ENCODE measurements at places on chromosomes 12 and 14.

GRCh38 chr14:51140338-51140737, 45.4 kb upstream of the TRIM9 start:
- no peak for DNase-seq

GRCh38 chr12:82805812-82806497, 119.2 kb downstream of the TMTC2 start:
- no peak for DNase-seq

DNA sequence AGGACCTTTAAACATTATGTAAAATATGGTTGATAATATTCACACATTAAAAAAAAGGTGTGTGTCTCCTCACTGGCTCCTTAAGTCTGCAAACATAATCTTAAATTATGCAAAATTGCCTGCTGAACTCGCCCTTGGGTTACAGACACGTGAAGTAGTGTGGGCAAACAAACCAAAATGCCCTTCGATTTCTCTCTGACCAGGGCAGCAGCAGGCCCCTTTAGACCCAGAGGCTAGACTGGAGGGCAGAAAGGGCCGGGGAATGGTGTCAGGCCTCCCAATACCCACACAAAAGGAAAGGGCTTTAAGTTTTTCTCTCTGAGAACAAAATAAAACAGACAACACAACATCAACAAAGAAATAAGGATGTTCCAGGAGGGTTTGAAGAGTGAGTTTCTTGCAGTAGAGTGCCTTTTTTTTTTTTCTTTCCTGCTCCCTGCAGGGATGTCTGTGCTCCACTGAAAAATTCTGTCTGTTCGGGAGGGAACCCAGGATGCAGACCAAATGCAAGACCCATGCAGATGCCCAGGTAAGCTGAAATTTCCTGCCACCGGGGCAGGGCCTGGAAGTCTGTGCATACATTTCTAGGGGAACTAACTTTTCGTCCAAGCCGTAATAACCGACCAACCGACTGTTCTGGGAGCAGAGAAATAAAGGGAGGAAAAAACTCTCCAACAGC, 1.7 kb downstream of the TBX3 start:
- DNase-seq = no peak

DNA sequence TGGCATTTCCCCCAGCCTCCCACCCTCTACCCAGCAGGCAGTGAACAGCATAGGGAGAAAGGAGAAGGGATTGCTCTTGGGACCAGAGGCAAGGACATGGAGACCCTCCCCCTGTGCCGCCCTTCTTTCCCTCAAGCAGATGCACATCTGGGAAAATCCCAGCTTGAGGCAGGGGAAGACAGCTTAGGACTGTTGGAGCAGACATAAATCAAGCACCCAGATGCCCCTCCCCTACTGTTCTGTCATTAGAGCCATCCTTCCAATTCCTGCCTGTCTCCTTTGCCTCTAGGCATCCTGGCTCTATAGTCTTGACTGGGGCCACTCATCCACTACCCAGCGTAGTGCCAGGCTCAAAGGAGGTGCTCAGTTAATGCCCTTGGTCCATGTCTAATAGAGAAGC, 7.5 kb upstream of the CISTR start:
- no peak for DNase-seq

DNA sequence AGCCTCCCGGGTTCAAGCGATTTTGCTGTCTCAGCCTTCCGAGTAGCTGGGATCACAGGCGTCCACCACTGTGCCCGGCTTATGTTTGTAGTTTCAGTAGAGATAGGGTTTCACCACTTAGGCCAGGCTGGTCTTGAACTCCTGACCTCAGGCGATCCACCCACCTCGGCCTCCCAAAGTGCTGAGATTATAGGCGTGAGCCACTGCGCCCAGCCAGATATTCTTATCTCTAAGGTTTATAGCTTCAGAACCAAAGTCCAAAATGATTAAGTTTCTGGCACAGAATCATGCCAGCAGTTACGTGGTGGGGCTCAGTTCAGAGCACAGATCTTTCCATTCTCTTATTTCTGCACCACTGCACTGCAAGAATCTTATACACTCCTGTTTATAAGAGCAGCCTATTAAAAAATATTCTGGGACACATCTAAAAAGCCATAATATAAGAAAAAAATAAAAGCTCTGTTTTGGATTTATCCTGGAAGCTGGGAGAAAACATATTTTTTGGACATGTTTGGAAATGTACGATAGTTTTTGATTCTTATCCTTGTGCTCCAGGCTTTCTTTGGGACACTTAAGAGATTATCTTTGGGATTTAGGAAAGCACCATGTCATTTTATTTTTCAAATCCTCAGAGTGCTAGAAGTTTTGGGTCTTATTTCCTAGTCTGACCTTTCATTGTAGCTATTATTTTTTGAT, 129.6 kb downstream of the LMNTD1 start:
- no peak for DNase-seq

- no peak for DNase-seq
Measured at GRCh38 chr14:104979758-104980610, 1.8 kb upstream of the AHNAK2 start.

DNA sequence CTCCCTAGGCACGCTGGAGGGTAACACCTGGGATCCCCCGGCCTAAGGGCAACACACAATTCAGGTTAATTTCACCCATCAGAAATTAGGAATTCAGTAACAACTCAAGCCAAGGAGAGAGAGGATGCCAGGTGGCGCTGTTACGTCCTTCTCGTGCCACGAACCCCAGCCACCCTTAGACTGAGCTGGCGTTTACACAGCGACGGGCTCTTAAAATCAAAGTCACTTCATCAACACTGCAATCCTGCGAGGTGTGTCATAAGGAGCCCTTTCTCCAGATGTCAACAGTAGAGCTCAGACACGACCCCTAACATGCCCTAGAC, 110.6 kb upstream of the TMEM132D start:
- DNase-seq = no peak

DNA sequence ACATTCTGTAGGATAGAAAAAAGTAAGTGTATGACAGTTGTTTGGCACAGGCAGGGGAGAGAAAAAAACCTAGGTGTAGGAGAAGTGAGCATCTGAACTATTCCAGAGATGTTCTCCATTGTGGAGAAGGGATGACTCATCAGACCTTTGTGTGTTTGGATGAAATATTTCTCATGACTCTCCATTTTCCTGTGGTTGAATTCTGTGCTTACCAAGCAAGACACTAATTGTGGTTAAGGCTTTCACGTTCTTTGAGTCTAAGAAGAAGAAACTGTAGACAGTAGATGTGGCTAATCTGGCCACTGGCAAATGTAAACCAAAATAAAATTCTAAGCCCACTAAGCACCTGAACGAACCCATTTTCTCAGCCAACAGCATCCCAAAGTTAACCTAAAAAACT, 107.9 kb upstream of the GZMB start:
- no peak for DNase-seq

- DNase-seq = peak; percentile 7
Measured at GRCh38 chr14:54486685-54487084, 2.1 kb downstream of the GMFB start.

GRCh38 chr14:65637780-65638179, 225.2 kb downstream of the FUT8 start:
- peak; percentile 83 for DNase-seq

DNA sequence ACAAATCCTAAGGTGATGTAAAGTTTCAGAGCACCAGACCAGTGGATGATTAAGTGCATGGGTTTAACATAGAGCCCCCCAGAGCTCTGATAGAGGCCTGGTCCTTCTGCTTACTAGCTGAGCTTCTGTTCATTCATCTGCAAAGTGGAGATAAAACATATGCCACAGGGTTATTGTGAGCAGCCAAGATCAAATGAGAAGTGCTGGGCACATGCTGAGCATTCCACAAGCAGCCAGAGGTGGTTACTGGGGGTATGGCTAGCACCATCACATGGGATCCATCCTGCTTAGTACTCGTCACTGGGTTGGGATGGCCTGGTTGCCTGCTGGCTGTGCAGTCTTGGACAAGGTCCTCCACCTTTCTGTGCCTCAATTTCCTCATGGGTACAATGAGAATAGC, 18.0 kb upstream of the SMUG1 start:
- no peak for DNase-seq

DNA sequence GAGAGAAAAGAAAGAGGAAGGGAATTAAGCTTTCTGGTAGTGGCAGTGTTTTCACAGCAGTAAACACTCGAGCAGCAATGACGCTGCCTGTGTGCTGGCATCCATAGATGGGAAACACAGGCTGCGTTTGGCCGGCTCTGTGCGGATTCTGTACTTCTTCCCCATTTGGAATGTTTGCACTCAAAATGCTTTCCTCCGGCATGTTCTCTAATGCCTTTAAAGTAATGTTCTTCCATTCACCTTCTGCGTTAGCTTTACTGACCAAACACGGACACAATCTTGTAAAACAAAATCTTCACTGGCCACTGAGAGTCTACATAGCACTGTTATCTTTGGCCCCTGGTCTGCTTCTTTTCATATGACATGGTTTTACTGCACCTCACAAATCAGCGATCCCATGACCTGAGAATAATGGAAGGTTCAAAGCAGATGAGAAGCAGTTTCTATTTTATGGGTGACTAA, 31.4 kb downstream of the DCP1B start:
- no peak for DNase-seq

- no peak for DNase-seq
Measured at GRCh38 chr12:131097202-131098177, 143.8 kb downstream of the ADGRD1 start.

DNA sequence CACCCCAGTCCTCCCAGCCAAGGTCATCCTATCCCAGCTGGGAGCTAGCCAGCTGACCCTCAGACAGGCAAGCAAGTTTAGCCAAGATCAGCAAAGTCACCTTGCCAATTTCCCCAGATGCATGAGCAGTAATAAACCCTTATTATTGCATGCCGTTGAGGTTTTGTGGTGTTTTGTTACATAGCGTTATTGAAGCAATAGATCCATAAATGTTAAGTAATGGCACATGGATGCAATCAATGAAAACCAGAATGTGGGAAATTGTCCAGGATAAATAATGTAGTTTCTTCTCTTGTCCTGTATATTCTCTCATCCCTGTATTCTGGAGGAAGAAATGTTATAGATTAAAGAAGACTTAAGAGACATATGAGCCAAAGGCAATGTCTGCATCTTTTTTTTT, 18.0 kb upstream of the TMEM260 start:
- DNase-seq = no peak

DNA sequence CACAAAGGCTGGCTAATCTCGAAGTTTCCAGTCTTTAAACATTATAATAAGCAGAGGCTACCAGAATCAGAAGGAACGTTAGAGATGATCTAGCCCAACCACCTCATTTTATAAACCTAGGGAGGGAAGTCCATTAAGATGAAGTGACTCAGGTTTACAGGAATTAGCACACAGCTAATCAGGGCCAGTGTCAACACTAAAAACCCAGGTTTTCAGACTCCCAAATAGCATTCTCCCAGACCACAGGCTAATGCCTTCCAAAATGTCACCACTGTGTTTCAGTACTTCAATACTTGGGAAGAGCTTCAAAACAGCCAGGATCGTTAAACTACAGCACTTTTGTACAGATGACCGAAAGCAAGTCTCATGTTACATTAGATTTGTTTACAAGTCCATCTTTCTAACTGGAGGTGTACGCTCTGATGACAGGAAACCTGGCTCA, 89.2 kb downstream of the FOXN3 start:
- no peak for DNase-seq

GRCh38 chr12:27297566-27297965, 35.1 kb upstream of the BMAL2 start:
- peak; percentile 9 for DNase-seq

DNA sequence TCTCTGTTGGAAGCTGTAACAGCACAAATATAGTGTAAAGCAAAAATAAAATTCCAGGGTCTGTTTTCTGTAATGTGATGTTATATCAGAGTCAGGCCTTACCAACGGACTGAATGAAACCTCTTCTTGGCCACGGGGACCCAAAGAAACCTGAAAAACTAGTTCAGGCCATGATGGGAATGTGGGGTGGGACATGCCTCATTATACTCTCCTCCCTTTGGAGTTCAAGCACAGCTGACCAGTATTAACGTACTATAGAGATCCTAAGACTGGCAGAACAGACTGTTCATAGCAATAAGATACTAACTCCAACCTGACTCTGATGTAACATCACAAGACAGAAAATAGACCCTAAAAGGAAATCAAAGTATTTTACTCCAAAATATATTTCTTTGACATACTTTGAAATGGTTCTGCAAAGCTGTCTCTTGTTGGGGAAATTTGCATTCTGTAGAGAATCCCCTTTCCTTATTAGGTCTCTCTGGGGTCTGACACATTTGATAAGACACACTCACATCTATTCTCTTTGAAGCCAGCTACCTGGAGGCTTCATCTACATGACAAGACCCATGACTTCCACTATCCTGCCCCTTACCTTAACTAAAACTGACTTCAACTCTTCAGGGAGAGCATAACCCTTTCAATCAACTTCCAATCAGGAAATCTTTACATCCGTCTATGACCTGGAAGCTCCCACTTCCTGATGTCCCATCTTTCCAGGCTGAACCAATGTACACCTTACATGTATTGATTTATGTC, 444.6 kb downstream of the SOX5 start:
- DNase-seq = no peak

GRCh38 chr14:24274101-24274543, 2.7 kb upstream of the RABGGTA start:
- DNase-seq = peak; percentile 91

DNA sequence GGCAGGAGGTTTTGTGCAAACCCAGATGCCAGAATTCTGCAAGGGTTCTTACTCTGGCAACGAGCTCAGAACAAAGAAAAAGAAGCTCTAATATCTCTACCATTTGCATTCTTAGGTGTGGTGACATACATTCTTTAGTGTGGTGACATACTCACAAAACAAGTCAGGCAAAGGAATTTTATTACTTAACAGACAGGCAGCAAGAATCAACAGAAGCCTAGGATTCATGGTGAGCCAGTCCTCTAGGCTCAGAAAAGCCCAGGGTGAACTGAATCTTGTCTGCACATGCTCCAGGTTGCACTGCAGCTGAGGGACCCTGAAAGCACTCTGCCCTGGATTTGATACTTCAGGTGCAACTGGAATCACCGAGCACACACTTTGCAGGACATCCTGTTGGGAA, 122.4 kb upstream of the PTPRQ start:
- no peak for DNase-seq

DNA sequence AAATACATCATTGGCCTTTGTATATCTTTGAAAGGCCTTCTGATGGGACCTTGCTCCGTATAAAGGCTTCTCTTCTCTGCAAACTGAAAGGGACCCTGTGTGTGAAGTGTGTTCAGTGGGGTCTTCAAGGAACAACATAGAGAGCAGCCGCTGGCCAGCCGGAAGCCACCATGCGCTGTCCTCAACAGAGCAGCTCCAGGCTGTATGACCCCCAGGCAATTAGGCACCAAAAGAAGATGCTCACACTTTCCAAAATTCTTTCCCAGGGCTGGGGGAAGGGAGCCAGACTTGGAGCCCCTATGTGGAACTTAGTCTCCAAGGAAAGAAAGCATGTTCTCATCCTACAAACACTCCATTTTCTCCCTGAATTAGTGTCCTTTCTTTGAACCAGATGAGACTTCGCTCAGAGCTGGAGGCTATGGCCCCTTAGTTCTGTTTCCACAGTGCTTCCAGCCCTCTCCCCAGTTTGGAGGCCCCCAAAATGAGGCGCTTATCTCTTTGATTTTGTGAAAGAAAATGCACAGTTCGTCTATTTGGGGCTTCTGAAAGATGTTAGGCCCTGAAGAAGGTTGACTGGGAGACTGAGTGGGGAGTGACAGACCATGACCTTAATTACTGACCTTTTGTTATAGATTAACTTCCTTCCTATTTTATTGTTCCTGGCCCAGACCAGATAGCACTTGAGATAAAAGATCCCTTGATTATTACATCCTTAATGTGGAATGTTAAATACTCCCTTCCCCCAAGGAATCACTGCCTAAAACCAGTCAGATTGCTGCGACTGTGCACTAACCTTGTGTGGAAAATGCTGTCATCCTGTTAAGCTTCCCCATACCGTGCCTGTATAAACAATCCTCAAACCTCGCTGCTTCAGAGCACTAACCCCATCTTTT, 128.3 kb upstream of the FGD4 start:
- DNase-seq = no peak

- no peak for DNase-seq
Measured at GRCh38 chr12:111441107-111441928, 35.6 kb downstream of the SH2B3 start.
